ENCODE measurements at places on chromosomes 6 and 20. TPM values are rescaled to one million over a fixed set of nuclear protein-coding genes. Genes with fewer than 3 reads are reported as not detected.
A peak's percentile ranks its signal among the peaks of the same experiment; 100 is the strongest.

PHACTR2 gene
- 102 TPM for total RNA-seq

DNA sequence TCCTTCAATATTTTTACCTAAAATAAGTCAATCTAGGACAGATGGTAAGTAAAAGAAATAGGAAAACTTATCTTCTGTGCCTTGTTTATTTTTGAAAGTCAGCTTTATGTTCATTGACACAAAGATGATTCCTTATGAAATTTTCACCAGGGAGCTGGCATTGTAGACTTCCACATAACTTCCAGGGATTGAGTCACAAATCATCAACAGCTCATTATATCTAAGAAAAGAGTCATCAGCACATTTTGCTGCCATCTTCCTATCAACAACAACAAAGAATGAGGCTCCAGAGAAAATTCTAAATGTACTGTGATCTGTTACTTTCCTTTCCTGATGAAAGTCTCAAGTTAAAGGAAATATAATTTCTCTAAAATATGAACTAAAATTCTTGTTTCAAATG lies 48.5 kb downstream of the CFAP61 start:
- H3K4me3 ChIP-seq: no peak overlapping the region
- DNase-seq: no peak
- H3K27me3 ChIP-seq: no peaks in the 10 kb centered on the region
- H3K36me3 ChIP-seq: no peaks in the 10 kb centered on the region
- no peaks in the 10 kb centered on the region for H3K4me1 ChIP-seq

GRCh38 chr20:61953037-61954021 lies 112.4 kb downstream of the TAF4 start:
- no peak overlapping the region for H3K27ac ChIP-seq
- H3K36me3 ChIP-seq: no peaks in the 10 kb centered on the region
- peak; percentile 16 for DNase-seq
- no peak overlapping the region for H3K4me3 ChIP-seq
- no peaks in the 10 kb centered on the region for H3K4me1 ChIP-seq
- H3K27me3 ChIP-seq: no peaks in the 10 kb centered on the region

DNA sequence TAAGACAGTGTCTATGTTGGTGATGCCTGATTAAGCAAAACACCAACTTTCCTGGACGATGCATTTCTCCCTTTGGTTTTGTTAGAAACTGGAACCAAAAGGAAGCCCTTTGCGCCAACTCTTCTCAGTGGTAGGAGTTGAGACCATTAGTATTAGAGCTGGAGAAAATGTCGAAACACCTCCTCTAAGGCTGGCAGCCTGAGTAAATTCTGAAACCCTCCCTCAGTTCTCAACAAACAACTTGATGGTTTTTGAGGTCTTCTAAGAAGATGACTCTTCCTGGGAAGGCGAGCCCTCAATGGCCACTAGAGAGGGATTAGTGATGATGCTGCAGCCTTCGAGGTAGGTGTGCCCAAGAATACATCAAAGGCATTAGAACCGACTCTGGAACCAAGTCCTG lies 78.4 kb upstream of the CCN6 start:
- H3K4me1 ChIP-seq: peaks cover 19% of the 10 kb centered on the region
- H3K27me3 ChIP-seq: no peaks in the 10 kb centered on the region
- H3K4me3 ChIP-seq: no peak overlapping the region
- no peak for DNase-seq

GRCh38 chr6:18343741-18344140 lies 43.4 kb upstream of the RNF144B start:
- H3K4me1 ChIP-seq: no peaks in the 10 kb centered on the region
- H3K27me3 ChIP-seq: no peaks in the 10 kb centered on the region
- H3K36me3 ChIP-seq: no peaks in the 10 kb centered on the region
- no peak overlapping the region for H3K27ac ChIP-seq
- H3K4me3 ChIP-seq: no peak overlapping the region
- no peak for DNase-seq

Measured in upper lobe of left lung (tissue), 6 donors.